ENCODE measurements at places on chromosomes 1 and 21.

DNA sequence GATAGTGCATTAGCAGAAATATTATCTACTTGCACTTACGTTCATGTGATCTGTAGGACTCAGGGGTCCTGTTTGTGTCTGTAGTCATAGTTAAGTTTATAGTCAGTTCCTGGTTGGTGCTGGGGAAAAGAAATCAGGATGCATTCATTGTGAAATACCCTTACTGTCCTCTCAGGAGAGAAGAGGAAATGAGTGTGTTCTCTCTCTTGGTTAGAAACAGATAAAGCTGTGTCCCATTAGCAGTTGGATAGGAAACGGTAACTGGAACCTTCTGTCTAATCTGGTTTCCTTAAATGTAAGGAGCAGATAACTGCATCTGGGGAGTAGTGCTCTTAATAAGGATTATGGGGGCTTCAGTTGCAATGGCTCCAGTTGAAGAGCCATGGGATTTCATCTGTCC is 8.9 kb downstream of the SDCCAG8 start:
- no peak for DNase-seq

- DNase-seq: peak; percentile 36
These were observed 53.3 kb upstream of the SYT14 start for GRCh38 chr1:209884665-209885117.

- no peak for DNase-seq
These were observed 1.6 kb downstream of the TADA1 start for GRCh38 chr1:166874464-166874863.

GRCh38 chr1:196078691-196079090 is 529.5 kb downstream of the KCNT2 start:
- DNase-seq: no peak

GRCh38 chr21:25911730-25912401 is 177.1 kb downstream of the GABPA start:
- DNase-seq: no peak

DNA sequence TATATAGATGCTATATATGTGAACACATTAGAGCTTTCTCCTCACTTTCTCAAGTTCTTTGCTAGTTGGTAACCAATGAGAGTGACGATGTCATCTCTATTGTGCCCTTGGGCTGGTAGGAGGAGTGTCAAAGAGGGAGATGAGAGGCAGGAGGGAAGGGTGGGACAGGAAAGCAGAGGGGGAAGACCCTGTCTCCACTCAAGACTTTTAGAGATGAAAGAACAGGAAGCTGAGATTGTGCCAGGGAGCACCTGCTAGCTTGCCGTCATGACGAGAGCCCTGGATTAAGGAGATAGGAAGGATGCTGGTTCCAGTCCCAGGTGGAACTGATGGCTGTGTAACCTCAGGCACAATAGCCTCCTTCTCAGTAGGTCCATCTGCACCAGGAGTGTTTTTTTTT is 16.7 kb downstream of the CNR2 start:
- DNase-seq: no peak

DNA sequence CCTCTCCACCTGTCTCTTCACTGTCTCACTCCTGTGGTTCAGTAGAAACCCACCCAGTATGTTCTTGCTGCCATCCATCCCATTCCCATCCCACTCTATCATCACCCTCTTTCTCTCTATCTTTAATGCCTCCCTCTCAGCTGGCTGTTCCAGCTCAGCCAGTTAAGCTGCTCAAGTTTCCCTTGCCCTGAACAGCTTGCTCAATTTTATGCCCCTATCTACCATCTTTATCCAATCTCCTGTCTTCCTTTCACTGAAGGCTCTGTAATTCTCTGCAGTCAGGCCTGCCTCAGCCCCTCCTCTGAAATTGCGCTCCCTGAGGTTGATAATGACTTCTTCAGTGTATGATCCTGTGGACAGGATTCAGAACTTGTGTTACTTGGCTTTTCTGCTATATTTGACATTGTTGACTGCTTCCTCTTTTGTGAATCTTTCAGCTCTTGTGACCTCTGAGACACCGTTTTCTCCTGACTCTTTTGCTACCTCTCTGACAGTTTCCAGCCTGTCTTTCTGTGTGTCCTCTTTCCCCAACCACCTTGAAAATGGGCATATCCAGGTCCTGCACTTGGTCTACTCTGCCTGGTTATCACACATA is 13.9 kb upstream of the BCAR3 start:
- DNase-seq: no peak

GRCh38 chr1:156957634-156958033 is 37.2 kb downstream of the LRRC71 start:
- DNase-seq: no peak

DNA sequence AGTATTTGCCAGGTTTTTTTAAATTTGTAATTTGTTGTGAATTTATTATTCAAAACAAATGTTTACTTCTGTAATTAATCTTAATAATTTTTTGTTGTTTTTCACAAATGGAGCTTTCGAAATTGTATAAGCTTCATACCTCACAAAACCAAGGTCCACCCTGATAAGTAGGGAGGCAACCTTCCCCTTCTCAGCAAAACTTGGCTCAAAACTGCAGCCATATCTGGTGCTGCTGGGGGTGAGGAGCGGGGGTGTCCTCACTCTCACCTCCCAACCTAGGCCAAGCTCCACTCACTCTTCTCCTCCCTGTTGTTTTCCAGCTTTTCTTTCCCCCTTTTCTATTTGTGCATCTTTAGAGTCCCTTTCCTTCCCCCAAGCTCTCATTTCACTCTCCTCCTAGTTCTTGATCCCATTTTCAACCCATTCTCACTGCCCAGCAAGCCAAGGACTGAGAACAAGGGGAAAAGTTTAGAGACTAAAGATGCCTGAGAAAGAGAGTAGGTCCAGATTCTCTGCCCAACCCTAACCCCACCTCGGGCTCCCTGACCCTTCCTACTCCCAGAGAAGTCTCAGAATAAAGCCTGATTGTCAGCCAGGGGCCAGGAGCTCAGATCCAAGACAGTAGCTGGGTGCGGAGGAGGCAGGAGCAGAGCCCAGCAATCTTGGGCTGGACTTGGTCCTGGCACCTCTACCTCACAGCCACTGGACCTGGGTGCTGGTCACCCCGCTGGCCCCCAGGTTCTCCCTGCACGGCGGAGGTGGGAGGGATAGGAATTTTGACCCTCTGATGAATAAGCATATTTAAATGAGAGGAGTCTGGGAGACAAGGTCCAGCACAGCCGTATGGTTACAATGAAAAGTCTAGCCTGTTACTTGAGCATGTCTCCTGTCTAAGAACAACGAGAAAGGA is 8.3 kb upstream of the CFAP45 start:
- DNase-seq: no peak

GRCh38 chr1:201468501-201468843 is 516 bp downstream of the PHLDA3 start:
- DNase-seq: no peak

GRCh38 chr1:18198260-18198659 is 90.7 kb downstream of the IGSF21 start:
- DNase-seq: no peak

- no peak for DNase-seq
These were observed 212.3 kb downstream of the MATN1 start for GRCh38 chr1:30511106-30511505.

DNA sequence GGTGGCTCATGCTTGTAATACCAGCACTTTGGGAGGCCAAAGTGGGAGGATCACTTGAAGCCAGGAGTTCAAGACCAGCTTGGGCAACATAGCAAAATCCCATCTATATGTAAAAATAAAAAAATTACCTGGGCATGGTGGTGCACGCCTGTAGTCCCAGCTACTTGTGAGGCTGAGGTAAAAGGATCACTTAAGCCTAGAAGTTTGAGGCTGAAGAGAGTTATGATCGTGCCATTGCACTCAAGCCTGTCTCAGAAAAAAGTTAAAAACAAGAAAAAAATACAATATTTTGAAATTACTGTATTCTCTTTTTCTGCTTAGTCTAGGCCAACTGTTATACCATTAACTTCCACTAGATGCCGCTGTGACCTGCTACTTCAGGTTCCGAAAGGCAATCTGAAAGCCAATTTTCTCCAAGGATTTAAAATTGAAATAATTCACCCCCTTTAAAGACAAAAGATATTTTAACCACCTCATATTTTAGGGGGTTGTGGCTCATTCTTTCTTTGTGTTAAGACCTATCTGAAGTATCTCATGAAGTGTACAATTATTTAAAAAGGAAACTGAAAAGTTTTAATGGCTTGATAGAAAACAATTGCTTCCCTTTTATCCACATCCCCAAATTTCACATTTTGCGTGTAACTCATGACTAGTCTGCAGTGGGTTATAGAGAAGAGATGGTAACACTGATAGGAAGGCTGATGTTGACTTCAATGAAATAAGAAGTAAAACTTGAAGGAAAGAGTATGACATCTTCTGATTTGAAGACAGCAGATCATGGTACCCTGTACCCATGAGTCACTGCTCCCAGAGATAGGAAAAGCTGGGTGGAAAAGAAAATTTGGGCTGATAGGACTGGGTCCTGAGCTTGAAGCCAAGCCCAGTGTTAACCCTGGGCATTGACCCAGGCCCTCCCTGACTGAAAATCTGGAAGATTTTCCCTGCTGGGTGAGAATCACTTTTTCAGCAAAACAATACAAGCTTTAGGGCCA is 24.4 kb upstream of the CLDN14 start:
- DNase-seq: peak; percentile 5

- DNase-seq: no peak
These were observed 262.9 kb downstream of the PLA2G4A start for GRCh38 chr1:187091666-187092065.

DNA sequence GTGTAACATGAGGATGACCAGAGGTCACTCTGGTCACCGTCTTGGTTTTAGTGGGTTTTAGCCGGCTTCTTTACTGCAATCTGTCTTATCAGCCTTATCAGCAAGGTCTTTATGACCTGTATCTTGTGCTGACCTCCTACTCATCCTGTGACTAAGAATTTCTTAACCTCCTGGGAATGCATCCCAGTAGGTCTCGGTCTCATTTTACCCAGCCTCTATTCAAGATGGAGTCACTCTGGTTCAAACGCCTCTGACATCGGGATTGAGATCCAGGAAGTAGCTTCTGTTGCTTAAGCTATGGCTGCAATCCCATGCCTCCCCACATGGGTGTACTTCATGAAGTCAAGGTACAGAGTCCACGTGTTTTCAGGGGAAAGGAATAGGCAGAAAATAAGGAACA is 19.9 kb downstream of the FMN2 start:
- no peak for DNase-seq

DNA sequence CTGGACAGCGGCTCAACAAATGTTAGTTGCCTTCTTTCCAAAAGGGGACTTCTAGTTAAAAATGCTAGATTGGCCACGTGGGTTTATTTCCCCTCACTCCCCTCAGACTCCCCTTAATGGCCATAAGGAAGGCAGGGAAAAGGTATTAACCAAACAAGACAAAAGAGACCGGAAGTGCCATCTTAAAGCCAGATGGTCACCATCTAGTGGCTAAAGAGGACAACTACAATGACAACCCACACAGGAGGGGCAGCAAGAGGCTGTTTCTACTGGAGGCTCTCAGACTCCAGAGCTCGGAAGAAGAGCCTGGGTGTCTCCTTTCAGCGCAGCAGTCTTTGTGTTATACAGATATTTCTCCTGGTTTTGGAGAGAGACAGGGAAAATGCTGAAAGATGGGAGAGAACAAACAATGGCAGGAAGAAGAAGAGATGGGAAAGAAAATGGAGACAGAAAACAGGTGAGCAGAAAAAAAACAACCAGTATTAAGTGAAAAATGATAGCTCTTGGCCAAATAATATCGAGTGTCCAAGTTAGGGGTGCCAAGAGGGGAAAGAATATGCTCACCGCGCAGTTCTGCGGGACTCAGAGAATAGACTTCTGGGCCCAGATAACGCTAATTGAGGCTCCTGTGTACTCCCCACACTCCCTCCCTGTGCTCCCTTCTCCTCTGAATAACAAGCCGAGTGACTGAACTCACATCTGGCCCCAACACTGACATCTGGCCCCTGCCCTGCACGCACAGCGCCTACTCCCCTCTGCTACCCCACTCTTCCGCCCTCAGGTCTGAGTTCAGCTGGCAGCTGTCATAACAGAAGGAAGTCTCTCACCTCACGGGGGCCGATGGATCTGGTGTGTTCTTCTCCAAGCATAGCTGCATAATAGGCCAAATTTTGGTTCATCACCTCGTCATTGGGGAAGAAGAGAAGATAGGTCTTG is 9.6 kb downstream of the P3H1 start:
- no peak for DNase-seq

DNA sequence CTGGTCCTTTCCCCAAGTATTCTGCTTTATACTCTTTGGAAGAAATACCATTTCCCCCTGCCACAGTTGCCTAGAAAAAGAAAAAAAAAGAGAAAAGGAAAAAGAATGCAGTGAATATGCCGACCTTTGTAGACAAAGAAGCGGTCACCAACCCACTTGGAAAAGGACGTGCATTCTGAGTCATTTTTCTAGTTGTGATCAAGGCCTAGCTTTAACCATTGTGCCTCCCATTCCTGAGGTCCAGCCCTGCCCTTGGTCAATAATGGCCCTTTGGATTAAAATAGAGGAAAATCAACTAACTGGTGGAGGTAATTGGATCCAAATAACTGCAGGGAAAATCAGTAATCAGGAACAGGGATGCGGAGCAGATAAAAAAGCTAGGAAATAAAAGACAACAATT is 24.8 kb downstream of the S1PR1 start:
- DNase-seq: no peak

DNA sequence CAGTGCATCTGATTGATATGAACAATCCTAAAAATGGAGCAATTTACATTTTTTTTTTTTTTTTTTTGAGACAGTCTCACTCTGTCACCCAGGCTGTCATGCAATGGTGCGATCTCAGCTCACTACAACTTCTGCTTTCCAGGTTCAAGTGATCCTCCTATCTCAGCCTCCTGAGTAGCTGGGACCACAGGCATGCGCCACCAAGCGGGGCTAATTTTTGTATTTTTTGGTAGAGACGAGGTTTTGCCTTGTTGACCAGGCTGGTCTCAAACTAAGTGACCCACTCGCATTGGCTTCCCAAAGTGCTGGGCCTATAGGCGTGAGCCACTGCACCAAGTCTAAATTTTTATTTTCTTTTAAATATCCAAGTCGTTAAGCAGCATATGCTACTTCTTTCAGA is 109.0 kb downstream of the FAF1 start:
- no peak for DNase-seq

DNA sequence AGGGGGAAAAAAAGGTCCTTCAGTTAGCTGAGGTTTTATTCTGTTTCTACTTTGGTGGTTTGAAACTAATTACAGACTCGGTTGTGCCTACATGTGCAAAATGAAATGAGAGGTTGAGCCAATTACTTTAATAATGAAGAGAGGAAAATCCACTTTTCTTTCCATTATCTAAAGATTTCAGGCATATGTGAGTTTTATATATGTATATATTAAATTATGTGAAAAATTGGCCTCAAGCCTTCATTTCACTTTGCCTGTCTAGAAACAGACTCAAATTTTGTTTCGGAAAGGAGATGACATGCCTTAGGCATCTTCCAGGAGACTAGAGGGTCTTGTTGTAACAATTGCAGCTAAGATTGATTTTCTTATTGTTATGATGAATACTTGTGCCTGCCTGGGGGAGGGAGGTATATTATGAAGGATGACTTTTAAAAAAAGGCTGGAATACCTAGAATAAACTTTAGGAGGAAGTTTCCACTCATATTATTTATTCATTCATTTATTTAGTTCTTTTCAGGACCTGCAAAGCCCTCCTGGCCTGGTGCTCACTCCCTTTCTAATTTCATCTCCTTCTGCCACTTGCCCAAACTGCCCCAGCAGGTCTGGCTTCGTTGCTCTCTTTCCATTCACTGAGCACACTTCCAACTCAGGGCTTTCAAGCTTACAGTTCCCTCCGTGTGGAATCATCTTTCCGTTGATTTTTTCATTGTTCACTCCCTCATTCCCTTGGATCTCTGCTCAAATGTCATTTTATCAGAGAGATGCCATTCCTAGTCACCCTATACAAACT is 94.2 kb upstream of the HOOK1 start:
- no peak for DNase-seq
